ENCODE measurements at places on chromosomes 5 and 9.

DNA sequence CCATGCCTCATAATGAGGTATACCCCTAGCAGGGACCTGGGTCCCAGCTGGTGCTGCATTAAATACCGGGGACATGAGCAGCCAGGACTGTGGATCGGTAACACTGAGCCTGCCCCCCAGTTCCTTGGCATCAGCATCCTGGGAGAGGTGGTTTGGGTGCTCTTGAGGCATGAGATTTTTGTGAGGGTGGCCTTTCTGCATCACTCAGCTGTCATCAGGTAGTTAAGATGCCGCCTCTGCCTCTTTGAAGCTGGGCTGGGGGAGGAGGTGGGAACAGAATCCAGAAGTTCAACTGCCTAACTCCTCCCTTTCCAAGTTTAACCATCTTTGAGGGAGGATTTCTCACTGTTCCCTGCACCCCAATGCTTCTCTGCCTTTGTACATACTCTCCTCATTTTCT, 112.7 kb downstream of the PDZD2 start:
- no peak for DNase-seq

DNA sequence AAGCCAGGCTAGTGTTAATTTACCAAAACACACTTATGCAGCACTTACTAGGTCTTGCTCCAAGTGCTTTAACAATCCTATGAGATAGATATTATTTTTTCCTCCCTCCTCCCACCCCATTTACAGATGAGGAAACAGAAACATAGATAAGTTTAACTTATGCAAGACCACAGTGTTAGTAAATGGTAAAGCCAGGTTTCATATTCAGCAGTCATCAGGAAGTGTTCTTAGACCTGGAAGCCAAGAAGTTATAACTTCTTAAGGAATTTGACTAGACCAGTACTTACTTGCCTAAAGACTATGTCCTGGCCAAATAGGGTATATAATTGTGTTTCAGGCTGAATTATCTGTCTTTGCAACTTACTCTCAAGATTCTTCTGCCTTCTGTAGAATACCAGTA, 15.9 kb downstream of the ABHD17B start:
- no peak for DNase-seq

- DNase-seq = no peak
Observed at GRCh38 chr5:180053061-180053602, 18.4 kb downstream of the RNF130 start.

DNA sequence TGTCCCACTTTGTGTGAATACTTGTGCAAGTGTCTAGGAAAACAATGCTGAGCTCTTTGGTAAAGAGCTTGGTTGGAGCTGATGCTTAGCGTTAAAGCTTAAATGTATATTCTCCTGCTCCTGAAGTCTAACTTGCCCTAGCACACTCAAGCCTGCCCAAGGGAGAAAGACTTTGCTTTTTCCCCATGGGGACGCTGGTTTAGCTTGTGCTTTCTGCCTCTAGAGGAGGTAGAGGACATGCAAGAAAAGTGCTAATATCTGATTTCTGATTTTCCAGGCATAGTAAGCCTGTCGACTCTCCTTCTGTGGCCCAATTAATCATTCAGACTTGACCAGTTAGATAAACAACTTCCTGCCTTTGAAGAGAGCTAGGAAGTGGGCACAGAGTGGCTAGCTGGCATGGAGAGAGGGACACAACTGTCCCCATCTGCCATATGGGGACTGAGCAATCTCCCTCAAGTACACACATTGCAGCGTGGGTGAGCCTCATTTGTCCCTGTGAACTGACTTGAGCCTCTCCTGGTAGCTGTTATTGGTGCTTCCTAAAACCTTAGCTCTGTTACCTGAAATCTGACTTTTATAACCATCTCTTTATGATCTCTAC, 348.4 kb downstream of the BRINP1 start:
- DNase-seq = no peak

DNA sequence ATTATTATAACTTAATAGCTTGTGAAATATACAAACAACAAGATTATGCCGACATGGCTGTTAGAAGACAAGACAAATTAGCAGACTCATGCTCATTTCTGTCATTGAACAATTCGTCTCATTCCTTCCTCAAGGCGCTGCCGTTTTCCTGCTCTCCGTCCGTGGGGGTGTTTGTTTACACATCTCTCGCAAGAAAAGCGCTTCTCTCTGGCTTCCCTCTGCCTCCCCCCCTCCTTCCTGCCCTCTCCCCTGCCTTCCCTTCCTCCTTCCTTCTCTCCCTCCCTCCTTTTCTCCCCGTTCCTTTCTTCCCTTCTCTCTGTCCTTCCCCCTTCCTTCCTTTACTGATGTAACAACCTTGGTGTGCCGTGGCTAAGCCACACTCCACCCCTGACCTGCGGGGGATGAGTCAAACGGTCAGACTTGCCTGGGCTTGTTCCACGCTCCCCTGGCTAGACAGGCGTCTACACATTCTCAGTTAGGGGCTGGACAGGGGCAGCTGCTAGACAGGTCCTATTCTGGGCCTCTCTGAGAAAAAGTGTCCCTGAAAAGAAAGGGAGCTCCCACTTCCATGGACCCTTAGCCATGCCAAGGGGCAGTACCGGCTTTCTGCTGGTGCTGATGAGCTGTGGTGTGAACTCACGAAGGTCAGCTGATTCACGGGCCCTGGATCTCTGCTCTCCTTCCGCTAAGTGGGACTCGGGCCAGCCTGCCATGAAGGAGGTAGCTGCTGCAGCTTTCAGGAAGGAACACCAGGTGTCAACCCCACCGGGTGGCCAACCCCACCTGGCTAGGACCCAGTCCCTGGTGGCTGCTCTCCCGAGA, 32.0 kb upstream of the SPTLC1 start:
- no peak for DNase-seq

GRCh38 chr5:6108540-6108848, 269.9 kb downstream of the MED10 start:
- DNase-seq = no peak

DNA sequence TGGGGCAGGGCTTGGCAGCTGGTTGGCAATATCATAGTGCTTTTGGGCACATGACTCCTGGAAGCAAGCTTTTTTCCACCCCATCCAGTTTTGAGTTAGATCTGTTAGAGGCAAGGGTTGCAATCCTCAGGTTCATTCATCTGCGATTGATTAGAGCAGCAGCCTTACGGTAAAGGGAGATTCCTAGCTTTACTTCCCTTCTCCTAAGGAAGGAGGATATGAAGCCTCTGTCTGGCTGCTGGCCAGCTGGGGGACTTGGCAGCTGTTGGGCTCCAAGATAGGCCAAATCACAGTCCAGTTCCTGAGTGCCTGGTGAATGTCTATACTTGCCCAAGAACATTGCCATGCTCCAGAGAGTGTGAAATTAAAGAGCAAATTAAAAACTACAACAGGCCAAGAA, 113.4 kb upstream of the CCNH start:
- DNase-seq = no peak

DNA sequence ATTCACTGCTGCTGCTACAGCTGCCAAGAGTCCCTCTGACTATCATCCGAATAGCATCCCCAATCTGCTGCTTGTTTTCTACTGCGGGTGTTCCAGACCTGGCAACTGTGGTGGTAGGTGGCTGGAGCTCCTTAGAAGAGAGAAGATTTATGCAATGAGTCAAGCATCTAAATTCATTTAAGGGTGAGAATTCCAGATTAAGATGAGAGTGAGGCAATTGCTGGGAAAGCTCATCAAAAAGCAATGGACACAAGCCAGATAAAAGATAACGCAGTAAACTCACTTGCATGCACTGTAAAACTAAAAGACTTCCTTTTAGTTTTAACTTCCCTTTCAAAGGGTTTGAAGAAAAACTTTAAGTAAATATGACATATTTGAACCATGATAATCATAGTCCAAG, 3.9 kb downstream of the PLK2 start:
- no peak for DNase-seq

DNA sequence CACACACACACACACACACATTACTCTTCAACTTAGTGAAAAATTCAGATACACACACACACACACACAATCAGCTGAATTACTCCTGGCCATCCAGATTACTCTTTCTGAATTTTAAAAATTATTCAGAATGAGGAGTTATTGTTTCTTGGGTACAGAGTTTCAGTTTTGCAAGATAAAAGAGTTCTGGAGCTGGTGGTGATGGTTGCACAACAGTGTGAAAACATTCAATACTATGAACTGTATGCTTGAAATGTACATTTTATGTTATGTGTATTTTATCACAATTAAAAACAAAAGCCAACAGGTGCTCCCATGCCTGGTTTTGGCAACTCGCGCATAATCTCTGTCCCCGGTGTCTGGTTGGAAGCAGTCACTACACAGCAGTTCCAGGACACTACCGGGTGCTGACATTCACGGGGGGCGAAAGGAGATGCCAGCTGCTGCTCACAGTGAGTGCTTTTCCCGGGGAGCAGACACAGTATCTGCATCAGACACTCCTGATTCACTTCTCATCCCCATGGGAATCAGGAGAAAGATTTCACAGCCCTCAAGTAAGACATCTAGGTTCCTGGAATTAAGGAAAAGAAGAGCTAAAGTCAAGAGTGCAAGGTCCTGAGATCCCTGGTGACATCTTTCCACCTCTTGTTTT, 55.7 kb downstream of the LHFPL2 start:
- DNase-seq = no peak

GRCh38 chr5:65862384-65862783, 64.0 kb upstream of the ERBIN start:
- no peak for DNase-seq

GRCh38 chr9:99998266-99998665, 91.8 kb downstream of the STX17 start:
- DNase-seq = no peak

- DNase-seq = no peak
Observed at GRCh38 chr5:177528631-177529030, 11.9 kb upstream of the DDX41 start.

DNA sequence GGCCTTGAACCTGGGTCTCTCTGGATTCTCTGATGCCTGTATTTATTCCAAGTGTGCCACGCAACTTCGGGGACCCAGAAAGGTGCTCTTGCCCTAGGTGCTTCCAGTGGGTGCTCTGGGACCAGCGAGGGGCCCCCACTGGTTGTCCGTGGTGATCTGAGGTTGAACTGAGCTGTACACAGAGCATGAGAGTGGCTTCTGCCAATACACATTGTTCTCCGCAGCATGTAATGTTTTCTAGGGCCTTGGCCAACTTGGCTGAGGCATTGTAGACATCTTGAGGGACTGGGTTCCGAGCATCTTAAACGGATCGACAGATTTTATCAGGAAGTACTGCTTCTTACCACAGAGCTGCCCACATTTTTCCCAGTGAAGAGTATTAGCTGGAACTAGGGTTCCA, 117.9 kb downstream of the MTX3 start:
- DNase-seq = no peak

GRCh38 chr5:170612256-170612678, 108.4 kb downstream of the KCNIP1 start:
- no peak for DNase-seq

DNA sequence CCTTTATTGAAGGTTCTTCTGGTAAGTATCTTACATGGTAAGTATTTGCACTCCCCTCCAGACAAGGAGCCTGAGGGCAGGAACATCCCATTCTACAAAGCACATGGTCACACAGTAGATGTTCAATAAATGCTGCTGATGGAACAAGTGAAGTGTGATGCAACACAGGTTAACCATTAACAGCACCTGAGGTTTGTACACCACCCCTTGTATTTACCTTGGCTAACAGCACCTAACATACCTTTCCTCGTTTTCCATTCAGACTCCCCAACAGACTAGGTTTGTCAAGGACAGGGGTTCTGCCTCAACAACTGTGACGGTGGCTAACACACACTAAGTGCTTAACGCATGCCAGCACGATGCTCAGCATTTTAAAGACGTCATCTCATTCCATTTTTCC, 213.6 kb downstream of the MAPKAP1 start:
- no peak for DNase-seq

DNA sequence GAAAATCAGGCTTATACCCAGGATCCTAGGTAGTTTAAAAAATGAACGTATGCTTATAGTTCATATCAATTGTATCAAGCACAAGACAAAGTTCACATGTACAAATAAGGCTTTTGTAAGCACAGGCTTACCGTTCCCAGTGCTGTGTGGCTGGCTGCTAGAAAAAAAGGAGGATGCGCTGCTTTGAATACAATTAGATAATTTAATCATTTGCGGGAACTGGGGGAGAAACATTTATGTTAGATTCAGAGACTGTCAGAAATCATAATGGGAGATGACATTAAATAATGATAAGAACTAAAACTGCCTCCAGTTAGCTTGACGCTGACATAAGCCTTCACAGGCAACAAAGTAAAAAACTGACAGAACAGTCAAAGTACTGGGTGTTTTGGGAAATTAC, 93.2 kb downstream of the FNBP1 start:
- no peak for DNase-seq

- no peak for DNase-seq
Observed at GRCh38 chr9:130883479-130883878, 13.1 kb downstream of the QRFP start.

- no peak for DNase-seq
Observed at GRCh38 chr5:159210846-159211245, 1.5 kb upstream of the RNF145 start.

GRCh38 chr5:5602554-5602953, 180.1 kb downstream of the ICE1 start:
- DNase-seq = no peak

- DNase-seq = no peak
Observed at GRCh38 chr9:30048396-30048795, 2336.0 kb upstream of the ACO1 start.

GRCh38 chr5:179241175-179241574, 104.1 kb downstream of the ADAMTS2 start:
- no peak for DNase-seq

DNA sequence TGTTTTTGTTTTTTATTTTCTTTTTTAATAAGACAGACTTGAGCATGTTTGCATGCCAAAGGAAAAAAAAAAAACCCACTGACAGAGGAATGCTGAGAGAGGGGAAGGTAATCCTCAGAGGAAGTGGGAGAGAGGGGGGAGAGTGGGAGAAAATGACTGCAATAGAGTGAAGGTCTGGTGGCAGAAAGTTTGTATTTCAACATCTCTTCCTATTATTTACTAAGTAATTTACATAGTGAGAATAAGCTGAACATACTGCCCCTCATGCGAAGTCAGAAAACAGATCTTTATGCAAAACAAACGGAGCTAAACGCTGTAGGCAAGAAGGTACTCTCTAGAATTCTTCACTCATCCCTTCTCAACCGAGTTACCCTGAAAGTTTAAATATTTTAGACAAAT, 45.0 kb downstream of the ELL2 start:
- no peak for DNase-seq

DNA sequence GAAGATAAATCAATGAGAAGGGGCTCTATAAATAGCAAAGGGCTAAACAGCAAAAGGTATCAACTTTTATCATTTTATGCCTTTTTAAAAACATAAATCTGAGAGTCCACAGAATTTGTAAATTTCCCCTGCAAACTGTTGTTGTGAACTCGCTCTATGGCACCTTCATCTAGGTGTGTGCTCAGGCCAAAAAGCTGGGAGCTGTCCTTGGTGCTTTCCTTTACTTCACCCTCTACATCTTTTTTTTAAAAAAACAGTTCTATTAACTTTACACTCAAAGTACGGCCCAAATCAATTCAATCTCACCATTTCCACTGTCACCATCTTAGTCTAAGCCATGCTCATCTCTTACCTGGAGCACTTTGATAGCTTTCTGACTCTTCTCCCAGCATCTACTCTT, 108.2 kb upstream of the GPR151 start:
- DNase-seq = no peak

- DNase-seq = no peak
Observed at GRCh38 chr5:157867751-157868387, 8.9 kb upstream of the CLINT1 start.

- no peak for DNase-seq
Observed at GRCh38 chr9:85653153-85653552, 88.6 kb downstream of the AGTPBP1 start.
